ENCODE measurements at places on chromosomes 2 and 18.

DNA sequence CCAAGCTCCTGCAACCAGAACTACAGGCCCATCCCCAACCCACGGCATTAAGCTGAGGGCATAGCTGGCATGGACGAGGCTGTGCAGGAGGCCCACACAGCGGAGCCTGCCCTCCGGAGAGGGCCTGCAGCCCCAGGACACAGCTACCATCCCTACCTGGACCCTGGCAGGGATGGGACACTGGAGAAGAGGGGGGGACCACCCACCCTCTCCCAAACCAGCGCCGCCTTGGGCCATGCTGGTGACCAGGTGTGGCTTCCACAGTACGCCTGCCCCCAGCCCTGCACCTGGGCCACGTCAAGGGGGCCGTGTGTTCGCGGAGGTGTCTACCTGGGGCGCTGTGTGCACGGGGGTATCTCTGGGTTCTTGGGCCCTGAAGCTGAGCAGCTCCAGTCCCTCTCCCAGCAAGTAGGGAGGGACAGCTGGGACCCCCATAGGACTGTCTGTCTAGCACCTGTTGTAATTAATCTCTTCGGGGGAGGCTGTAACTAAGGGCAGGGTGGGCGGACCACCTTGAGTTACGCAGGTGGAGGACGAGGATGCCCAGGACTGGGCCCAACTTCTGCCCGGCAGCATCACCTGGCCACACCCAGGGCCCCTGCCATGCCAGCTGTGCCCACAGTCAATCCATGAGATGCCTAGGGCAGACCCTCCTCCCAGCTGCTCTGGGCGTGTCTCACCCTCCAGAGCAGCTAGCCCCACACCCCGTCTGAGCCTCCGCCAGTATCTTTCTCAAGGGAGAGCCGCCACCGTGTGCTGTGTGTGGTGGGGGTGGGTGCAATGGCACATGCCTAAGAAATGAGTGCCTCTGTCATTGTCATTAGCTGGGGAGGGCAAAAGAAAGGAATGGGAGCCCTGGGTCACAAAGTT lies 18.3 kb downstream of the HS6ST1 start:
- DNase-seq, result no peak

DNA sequence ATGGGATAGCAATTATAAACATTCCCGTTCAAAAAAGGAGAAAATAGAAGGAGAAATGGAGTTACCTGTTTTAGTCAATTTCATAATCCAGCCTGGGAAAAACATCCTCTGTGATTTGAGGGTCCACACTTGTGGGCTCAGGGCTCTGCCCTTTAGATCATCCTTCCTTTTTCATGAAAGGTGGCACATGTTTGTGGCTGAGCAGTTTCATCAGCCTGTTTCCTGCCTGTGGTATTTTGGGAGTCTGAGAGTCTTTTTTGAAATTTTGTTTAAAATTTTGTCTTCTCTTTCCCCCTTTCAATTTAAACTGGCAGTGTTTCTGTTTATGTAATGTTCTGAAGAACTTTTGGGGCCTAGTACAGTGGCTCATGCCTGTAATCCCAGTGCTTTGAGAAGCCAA lies 84.0 kb downstream of the KIAA1328 start:
- DNase-seq, result no peak

DNA sequence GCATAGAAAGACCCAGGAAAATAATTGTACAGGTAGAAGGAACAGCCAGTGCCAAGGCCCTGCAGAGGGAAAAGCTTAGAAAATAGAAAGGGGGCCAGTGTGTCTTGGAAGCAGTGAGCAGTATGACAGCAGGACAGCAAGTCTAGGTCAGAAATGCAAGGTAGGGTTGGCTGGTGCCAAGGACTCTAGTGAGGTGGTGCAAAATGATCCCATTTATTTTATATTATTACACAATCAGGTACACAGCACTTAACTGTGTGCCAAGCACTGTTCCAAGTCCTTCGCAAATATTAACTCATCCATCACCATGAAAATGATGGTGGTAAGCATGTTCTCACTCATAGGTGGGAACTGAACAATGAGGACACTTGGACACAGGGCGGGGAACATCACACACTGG lies 100.0 kb downstream of the AQP4 start:
- no peak for DNase-seq

- DNase-seq, result no peak
Measured at GRCh38 chr2:159604159-159604558, 12.2 kb downstream of the BAZ2B start.

DNA sequence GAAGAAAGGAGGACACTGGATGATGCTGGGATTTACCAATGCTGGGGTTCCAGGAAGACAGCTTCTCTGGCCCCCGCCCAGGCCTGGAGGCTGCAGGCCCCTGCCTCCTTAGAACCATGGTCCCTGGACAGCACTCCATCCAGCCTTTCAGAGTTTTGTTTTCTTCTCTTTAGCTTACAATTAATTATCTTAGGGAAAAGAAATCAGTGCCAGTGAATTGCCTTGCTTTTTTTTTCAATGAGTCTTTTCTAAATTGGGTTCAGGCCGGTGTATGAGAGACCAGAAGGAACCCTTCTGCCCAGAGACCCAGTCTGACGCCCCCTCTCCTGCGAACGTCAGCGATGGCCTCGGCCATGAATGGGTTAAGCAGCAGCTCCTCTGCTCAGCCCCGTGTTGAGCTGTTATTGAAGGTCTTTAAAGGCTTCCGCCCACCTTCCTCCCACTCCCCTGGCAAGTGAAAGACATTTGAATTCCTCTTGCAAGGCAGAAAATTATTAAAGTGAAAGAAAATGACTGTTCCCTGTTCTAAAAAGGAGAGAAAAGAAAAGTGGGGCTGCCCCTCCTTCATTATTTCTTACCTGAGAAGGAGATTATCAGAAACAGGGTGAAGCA lies 65.7 kb upstream of the CHMP1B start:
- DNase-seq, result no peak

- DNase-seq, result no peak
Measured at GRCh38 chr2:225532096-225532495, 132.6 kb downstream of the NYAP2 start.

- peak; percentile 63 for DNase-seq
Measured at GRCh38 chr18:59051470-59052165, 88.1 kb upstream of the SEC11C start.

DNA sequence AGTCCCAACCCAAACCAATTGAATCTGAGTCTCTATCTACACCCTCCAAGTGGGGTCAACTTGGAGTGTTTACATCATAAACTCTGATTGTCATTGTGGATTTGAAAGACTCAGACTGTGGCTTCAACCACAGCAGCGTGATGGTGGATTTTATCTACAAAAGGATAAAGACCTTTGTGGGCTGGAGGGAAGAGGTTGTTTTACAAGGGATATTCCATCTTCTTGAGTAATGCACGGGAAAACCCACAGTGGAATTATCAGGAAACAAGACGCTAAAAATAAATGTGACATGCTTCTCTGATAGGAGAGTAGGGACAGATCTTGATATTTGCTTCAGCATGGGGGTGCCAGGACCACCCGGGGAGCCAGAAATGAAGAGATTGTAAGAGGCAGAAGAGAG lies 93.5 kb downstream of the LPIN1 start:
- DNase-seq, result no peak

DNA sequence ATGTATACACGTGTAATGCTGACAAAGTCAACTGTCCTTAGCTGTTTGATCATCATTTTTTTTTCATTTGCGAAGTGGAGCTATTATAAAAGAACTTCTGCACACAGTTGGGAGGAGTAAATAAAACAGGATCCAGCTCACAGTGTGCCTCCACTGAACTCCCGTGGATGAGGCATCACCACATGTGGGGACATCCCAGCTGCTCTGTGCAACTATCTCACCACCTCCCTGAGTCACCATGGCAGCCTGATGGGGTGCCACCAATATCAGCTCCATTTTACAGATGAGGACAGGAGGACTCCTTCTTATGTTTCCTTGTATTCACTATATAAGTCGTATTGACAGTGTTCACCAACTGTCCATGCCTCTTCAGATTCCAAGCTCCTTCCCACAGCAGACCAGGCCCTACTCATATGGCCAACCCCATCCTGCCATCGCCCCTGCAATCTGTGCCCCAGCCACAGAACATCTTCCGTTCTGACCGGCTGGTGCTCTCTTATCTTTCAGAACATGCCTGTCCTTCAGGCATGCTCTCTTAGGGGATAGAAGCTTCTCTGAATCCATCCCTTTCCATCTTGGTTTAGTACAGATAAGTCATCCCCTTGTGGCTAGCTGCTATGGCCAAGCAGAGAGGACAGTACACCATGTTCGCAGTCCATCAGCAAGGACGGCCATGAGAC lies 288.1 kb downstream of the RNF144A start:
- no peak for DNase-seq

DNA sequence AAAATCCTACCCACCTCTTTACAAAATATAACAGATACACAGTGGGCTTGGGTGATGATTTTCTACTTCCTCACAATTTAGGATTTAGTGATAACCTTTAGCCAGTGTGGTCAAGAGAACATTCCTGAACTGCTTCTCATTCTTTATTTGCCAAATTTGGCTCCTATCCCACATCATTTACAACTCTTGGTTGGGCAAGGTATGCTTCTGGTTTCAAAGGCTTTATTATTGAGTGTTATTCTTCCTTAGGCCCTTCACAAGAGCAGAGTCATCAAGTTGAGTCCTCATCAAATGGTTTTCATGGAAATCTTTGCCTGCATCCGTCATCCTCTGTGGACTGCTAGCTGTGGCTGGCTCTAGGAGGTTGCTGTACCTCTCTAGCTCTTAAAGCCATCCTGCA lies 472.0 kb upstream of the ETAA1 start:
- DNase-seq, result no peak

- DNase-seq, result no peak
Measured at GRCh38 chr18:36675076-36675475, 153.7 kb downstream of the TPGS2 start.

GRCh38 chr2:32806857-32807256 lies 139.9 kb upstream of the LTBP1 start:
- DNase-seq, result no peak

GRCh38 chr18:58288921-58289797 lies 245.1 kb downstream of the NEDD4L start:
- DNase-seq, result no peak

GRCh38 chr2:49928551-49928950 lies 774.2 kb upstream of the FSHR start:
- DNase-seq, result no peak

- no peak for DNase-seq
Measured at GRCh38 chr2:230318190-230319121, 8.5 kb upstream of the SP140L start.

DNA sequence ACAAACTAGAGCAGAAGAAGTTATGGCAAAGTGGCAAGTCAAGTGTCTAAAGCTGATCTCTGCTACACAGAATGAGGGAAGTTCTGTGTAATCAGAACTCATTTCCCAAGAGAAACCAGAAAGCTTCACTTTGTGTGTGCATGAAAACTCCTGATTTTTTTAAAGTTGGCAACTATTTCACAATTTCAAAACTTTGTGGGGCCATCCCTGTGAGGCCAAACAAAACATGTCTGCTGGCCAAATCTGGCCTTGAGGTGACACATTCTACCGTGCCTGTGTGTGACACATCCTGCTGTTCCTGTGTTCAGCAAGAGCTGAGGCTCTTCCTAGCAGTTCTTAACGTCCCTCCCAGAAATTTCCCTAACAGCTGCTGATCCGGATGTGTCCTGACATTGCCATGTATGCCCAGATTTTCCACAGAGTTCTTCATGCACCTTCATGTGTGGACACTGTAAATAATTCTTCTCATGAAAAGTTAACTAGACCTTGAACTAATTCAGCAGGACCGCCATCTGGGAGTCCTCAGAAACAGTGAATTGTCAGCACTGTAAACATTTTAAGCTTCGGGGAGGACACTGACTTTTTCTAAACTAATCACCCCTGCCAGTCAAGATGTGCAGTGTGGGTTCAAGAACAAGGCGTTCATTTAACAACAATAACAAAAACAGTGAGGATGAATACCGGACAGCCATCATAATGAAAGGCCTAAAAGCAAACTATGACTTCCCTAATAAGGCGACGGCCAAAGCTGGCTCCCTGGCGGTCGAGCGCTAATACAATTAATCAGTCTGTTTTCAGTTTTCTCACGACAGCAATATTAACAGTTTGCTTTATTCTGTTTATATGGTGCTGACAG lies 99.0 kb downstream of the PLEKHM3 start:
- DNase-seq, result peak; percentile 68

- no peak for DNase-seq
Measured at GRCh38 chr2:239539083-239539775, 138.4 kb upstream of the HDAC4 start.

DNA sequence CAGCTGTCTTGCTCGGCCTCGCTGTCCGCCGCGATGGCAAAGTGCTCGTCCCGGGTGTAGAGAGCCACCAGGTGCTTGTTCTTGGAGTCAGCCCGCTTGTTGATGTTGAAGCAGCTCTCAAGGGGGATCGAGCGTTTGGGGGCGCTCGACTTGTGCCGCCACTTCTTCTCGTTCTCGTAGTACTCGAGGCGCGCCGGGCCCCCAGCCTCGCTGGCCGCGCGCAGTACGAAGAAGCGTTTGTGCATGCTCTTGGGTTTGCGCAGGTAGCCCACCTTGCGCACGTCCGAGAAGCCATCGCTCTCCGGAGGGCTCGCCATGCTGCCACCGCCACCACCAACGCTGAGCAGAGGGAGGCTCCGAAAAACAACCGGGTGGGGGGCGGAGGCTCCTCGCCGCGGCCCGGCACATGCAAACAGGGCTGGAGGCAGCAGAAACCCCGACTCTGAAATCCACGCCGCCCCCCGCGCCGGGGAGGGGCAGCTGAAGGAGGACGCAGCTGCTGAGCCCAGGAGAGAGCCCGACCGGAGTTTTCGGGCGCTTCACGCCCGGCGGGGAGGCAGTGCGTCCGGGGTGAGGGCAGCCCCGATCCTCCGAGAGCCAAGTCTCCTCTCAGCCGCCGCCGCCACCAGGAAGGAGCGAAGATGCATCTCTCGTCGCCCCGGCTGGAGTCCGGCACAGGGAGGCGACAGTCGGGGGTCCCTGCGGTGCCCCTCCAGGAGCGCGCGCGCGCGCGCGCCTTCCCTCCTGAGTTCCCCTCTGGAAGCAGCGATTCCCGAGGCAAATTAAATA lies 1.0 kb downstream of the IRS1 start:
- DNase-seq, result peak; percentile 72

DNA sequence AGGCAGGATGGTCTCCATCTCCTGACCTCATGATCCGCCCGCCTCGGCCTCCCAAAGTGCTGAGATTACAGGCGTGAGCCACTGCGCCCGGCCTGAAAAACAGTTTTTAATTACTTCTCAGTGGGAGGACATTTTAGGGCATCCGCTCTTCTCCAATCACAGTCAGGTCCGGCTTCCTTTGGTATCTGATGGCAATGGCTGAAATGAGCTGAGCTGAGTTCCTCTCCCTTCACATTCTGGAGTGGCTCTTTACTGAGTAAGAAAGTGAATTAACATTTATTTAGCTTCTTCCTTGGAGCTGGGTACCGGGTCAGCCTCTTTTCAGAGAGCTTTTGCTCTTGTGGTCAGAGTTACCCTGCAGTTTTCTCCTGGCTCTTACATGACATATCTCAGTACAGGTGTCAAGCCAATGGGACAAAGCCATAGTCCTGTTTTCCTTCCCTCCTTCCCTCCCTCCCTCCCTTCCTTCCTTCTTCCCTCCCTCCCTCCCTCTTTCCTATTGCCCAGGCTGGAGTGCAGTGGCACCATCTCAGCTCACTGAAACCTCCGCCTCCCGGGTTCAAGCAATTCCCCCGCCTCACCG lies 1.1 kb upstream of the TTC27 start:
- no peak for DNase-seq

GRCh38 chr18:45775241-45775676 lies 50.2 kb upstream of the SIGLEC15 start:
- peak; percentile 85 for DNase-seq
